Omental fat pad (tissue), 4 donors: ENCODE measurements at places on chromosomes 1 and 21. TPM values are rescaled to one million over a fixed set of nuclear protein-coding genes. Genes with fewer than 3 reads are reported as not detected.

CASZ1 gene
- 7.3 TPM for total RNA-seq

TRIM63 gene
- not detected for total RNA-seq

CELA2A gene
- total RNA-seq, result not detected

TCEA3 gene
- total RNA-seq, result 8.2 TPM

DNA sequence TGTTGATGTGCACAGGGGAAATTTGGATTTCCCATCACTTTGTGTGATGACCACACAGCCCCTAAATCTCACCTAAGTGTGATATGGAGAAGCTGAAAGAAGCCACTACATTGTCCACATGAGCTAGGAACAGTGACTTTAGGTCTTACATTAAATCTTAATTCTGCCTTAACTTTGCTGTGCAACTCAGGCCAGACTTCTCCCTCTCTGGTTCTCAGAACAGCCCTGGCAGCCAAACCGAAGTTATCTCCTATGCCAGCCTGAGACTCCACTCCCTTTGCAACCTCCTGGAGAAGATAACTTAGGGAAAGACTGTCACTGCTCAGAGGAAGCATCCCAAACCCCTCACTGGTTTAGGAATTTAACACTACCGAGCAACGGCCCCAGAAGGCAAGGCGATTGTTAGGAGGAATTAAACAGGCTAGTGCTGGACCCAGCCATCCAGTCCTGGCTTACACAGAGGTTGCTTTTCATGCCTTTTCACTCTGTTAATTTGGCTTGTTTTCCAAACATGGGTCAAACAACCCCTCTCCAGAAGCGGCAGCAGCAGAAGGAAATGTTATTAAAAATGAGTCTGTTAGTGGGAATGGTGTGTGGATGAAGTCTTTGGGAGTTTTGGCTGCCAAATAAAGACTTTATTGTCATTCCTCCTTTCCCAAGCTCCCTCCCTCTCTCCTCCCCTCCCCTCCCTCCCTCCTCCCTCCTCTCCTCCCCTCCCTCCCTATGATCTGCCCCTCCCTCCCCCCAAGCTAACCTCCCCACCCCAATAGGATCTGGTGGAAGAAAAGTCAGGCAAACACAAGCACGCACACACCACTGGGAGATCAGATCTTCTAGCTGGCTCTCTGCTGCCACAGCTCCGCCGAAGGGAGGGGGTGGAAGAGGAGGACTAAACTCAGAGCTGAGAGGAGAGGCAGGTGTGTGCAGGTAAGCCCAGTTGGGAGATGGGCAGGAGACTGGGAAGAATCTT is at the start of gene PRELP:
TSS of gene PRELP (plus strand) at position 795 of the 970 bp plus-strand sequence. CDS start 7,379 bp downstream, outside the sequence.
- no peak for DNase-seq

DNA sequence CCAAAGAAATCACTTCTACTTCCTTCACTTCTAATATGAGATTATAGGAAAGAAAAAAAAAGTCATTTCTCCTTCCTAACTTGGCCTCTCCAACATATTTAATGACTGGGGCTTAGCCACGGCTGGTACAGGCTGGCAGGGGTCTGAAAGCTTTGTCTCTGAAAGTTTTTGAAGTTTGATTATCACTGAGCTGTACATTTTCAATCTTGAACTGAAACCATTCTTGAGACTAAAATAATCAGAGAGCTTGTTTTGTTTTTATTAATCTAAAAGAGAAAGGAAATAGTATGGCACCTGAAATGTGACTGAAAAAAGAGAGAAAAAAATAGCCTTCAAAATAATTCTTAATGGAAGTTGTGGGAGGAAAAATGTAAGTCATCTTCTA is 3.8 kb upstream of the KRTAP19-8 start:
- DNase-seq, result no peak

GRCh38 chr1:40649592-40649930 is 15.9 kb downstream of the RIMS3 start:
- no peak for DNase-seq

DNA sequence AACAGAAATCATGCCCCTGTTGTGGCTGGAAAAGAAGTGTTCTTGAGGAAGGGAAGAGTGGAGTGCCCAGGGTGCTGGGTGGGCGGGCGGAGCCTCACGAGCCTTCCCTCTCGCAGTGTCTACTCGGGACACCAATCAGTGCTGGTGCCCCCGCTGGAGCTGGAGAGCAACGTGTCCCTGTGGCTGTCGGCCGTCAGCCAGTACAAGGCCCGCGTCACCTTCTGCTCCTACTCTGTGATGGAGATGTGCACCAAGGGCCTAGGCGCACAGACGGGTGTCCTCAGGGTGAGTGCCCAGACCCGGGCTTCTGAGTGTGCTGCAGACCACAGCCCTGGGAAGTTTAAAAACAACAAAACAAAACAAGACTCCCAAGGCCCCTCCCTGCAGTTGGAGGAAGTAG is 47.4 kb downstream of the S100B start:
- DNase-seq, result no peak

DNA sequence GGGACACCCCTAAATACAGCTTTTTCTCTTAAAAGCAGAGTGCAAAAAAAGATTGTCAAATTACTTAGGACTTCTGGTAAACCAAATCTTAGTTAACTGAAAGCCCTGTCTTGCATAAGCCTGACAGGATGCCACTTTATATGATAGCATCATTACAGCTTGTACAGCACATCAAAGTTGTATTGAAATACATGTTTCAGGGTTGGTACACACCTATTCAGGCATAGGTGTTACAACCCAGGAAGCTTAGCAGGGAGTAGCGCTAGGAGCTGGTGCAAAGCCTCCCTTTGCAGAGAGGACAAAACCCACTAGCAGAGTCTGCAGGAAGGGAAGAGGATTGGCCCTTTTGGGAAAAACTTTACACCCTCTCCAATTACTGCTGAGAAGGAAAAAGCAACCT is 258.9 kb upstream of the SGIP1 start:
- DNase-seq, result no peak

- no peak for DNase-seq
These were observed 917.9 kb upstream of the B3GALT2 start for GRCh38 chr1:194104247-194104844.

GRCh38 chr1:156766298-156767100 is 836 bp upstream of the PRCC start:
- no peak for DNase-seq
